ENCODE measurements at places on chromosomes 1 and 21.

DNA sequence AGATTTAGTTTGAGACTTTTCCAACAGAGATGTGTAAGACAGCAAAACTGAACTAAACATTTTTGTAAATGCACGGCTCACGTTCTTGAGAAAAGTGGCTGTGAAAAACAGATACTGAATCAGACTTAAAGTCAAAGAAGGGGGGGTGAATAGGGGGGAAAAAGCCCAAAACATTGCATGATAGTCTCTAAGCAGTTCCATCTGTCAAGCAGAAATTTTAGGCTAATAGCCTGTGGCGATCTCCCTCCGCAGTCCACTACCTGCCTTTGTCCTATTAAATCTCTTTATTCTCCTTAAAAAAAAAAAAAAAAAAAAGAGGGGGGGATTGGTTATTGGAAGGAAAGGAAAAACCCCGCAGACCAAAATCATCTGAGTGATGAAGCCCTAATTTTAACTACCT lies 217.6 kb upstream of the NFIA start:
- no peak for DNase-seq

GRCh38 chr1:10302416-10302815 lies 92.0 kb downstream of the KIF1B start:
- DNase-seq = no peak

- no peak for DNase-seq
Measured at GRCh38 chr1:212317916-212318315, 32.7 kb downstream of the PPP2R5A start.

DNA sequence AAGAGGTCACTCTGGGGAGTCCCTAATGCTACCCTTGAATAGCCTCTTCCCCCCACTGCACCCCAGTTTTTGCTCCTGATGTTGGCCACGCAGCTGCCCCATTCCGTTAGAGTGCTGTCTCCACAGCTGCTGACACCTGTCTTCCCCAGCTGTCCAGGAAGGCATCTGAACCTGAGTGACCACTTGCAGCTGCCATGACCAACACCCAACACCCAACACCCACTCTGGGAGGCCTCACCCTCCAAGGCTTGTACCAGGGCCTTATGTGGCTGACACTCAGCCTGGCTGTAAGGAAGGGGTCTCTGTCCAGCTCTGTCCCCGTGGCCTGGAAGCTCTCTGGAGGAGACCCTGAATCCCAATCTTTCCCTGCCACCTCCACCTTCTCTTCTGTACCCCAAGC lies 26.7 kb upstream of the LDLRAP1 start:
- DNase-seq = no peak

DNA sequence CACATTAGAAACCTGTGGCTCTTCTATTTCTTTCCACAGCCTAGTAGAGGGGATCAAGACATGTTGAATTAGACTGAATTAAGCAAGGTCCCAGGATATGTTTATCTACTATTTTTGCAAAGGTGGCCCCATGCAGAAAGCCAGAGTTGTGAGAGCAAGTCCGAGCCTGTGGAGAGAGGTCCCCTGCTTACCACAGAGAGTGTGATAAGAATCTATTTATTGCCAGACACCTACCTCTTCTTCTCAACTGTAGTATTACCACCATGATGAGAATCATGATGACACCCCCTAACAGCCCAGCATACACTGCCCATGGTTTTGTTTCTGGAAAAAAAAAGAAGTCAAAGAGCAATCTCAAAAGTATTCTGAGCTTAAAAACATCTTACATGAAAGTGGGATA lies 23.0 kb downstream of the SLAMF1 start:
- DNase-seq = no peak
